Stimulated activated CD4-positive, alpha-beta T cell treated with anti-CD3 and anti-CD28 coated beads, Interleukin-15, amount 100 ng/mL, for 1 hour (primary cell): ENCODE measurements at places on chromosomes 11 and 22.

DNA sequence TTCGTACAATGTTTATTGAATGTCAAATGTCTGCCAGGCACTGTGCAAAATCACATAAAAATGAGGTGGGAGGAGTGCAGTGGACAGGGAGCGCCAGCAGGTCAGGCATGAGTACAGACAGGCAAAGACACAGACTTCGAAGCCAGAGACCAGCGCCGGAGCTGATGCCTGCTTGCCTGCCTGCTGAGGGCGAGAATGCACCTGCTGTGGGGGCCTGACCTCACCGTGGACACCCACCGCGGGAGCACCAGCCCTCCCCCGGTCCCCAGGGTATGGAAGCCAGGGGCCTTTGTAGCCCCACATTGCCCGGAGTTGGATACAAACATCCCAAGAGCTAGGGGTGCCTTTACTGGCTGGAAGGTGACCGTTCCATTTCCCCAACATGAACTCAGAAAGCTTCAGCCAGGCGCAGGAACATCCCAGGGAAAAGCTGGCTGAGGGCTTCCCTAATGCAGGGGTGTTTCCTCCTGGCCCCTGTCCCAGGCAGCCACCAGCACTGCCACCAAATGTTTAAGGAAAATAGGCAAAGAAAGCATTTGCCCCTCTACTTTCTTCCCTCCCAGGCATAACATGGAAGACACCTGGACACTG lies 17.9 kb downstream of the IFITM10 start:
- DNase-seq = no peak

GRCh38 chr11:4093519-4094347 lies 866 bp upstream of the RRM1 start:
- DNase-seq = no peak

DNA sequence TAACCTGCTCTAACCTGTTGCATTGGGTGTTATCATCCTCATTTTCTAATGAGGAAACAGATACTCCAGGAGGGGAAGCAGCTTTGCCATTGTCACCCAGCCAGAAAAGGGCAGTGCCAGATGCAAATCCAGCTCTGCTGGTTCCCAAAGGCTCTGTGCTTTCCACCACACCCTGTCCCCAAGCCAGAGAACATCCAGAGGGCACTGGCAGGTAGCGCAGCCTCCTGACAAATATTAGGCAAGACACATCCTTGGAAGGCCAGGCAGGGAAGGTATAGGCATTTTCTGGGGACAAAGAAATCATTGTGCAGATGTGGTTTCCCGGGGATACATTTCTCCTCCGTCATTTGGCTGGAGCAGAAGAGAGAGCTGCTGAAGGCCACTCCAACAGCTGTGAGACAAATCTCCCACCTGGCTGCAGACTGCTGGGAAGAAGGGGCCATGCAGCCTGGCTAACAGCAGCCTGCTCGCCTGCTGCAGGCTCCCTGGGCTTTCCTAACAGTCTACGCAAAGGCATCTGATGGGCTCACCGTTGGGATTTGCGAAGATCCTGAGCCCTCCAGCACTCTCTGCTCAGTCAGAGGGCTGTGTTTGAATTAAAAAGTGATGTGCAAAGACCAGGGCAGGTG lies 93.9 kb upstream of the PITPNB start:
- DNase-seq = no peak

DNA sequence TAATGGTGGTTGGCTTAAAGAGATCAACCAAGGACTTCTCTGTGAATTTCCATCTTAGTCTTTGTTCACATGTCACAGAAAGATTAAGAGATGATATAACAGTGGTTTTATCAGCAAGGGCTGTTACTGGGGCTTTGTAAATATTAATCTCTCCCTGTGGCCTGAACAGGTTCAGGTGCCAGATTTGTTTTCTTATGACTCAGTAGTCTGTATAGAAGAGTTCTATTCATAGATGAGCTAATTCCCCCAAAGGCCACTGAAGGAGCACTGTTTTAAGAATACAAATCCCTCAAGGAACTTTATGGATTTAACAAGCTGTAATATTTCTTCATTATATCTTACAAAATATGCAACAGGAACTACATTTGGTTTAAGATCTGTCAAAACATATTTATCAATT lies 50.4 kb downstream of the TCP11L1 start:
- no peak for DNase-seq

DNA sequence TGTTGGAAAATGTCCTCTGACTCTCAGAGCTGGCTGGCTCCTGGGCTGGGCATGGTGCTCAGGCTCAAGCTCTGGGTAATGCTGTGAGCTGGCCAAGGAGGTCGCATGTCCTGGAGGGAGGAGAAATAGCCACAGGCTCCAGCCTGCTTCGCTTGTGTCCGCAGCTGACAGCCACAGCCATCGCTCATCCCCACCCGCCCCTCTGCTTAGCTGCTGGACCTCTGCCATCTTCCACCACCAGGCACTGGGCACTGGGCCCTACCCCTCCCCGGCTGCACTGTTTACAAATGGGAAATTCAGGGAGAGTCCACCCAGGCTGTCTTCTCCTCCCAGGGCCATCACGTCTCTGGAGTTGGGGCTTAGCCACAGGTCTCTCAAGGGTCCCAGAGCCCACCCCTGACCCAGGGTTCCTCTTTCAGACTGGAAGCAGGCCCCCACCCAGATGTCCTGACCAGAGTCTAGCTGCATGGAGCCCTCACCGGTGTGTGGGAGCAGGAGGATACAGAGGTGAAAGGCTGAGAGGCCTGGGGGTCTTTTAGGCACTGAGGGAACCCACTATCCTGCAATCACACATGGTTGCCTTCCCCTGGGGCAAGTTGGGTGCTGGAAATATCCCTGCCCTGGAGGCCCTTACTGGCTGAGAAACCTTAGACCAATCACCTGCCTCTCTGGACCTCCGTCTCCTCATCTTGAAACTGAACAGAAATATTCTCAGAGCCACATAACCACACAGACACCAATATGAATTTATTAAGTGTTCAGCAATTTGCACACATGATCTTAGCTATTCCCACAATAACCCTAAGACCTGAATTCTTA lies 62.7 kb downstream of the CD82 start:
- no peak for DNase-seq
